HL-60 (cell line): ENCODE measurements at places on chromosomes 6 and 20.

GRCh38 chr20:17494201-17494600 is 37.0 kb downstream of the BFSP1 start:
- no peak for DNase-seq

- no peak for DNase-seq
Observed at GRCh38 chr6:25883991-25884390, 9.9 kb upstream of the SLC17A3 start.

DNA sequence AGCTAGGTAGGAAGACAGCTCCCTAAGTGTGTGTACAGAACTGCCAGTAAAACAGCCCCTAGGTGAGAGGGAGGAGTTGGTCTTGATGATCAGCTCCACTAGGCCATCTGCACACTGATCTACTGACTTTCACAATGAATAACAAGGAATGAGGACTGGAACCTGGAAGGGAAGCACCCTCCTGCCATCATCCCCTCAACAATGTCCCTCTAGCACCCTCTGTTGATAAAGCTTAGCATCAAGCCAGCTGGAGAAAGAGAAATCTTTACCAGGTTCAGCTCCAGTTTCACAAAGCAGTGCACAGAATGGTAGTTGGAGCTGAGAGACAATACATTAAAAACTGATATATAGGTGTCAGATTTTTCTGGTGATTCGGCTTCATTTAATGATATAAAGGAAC is 57.2 kb upstream of the IRAK1BP1 start:
- no peak for DNase-seq

- no peak for DNase-seq
Observed at GRCh38 chr20:62622877-62623487, 19.3 kb upstream of the SLCO4A1 start.

DNA sequence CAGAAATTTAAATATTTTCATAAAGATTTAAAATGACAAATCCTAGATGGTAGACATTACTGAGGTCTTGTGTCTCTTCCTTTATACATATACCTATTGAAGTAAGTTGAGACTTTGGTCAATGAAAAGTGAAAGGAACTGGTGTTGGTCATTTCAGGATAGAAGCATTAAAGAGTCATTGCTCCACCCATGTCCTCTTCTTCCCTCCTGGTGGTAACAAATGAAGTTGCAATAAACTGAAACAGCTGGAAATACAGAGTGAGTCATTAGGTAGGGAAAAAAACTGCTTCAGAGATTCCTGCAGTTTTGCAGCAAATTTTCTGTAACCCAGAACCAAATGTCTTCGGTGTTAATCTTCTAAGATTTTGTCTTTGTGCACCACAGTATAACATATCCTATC is 448.0 kb downstream of the EYS start:
- no peak for DNase-seq

- no peak for DNase-seq
Observed at GRCh38 chr6:43105538-43106222, 29.6 kb downstream of the PTK7 start.

DNA sequence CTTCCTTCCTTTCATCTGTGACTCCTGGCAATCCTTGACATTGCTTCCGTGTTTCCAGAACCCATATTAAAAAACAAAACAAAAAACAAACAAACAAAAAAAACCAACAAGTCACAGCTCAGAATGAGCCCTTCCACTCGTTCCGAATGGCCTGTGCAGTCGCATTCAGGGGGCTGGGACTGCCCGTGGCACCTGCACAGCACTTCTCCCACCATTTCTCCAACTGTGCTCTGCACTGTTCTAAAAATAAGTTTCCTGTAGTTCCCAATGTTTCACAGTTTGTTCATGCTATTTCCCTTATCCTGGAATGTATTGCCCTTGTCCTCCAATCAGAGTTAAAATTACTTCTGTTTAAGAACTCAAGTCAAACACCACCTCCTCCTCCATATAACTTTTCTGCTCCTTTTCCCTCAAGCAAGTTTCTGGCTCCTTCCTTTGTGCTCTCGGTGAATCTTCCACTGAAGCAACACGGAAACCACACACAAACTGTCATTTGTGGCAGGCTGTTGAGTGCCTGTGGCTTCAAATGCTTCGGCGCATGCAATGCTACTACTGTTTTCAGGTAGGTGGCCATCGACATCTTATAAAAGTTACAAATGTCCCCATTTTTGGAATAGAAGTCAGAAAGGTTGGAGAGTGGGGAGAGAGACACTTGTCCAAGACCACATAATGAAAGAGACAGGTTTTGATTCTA is 57.7 kb downstream of the PDE10A start:
- DNase-seq: no peak

GRCh38 chr6:7129784-7130569 is 22.2 kb downstream of the RREB1 start:
- DNase-seq: peak; percentile 69

GRCh38 chr6:146240807-146241206 is 211.9 kb downstream of the GRM1 start:
- DNase-seq: no peak

- no peak for DNase-seq
Observed at GRCh38 chr6:26067367-26067766, 19.9 kb upstream of the HFE start.

GRCh38 chr6:79672631-79673111 is 41.5 kb downstream of the SH3BGRL2 start:
- no peak for DNase-seq

- DNase-seq: no peak
Observed at GRCh38 chr20:42531508-42531961, 658.2 kb downstream of the PTPRT start.

GRCh38 chr20:34954904-34955230 is 739 bp downstream of the GSS start:
- no peak for DNase-seq

DNA sequence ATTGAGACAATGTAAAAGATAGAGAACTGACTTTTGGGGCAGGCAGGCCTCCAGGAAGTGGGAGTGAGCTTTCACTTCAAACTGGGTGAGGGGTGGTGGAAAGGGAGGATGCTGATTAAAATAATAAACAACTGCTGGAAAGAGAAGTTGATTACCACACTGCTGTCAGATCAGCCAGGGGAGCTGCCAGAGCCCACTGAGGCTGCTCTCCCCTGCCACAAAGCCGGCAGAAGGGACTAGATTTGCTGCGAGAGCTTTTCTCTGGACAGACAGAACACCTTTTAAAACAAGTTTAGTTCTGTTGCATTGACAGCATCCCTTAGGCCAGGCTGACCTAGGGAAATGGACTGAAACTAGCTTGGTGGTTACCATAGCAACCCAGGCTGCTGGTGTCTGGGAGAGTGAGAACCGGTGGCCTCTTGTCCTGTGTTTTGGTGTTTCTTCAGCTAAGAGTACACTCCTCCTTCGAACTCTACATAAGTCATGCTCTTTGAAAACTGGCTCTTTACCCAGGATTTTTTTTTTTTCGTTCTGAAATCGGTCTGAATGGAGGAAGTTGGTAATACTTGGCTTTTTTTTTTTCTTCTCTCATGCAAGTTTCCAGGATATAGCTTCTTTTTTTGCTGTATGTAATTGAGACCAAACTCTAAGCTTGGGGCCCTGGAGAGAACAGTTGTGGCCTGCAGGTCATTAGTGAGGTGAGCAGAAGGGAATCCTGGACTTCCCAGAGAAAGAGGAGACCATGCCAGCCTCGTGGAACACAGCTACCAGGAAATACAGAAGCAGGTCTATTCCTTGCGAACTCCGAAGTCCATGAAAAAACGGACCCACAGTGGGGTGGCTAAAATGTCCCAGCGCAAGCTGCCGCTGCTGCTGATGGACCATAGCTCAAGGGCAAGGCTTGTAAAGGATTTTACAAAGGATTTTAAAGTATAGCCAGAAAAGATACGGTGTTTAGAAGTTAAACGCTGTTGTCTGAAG is 374.4 kb downstream of the UTRN start:
- no peak for DNase-seq
